Stimulated activated CD8-positive, alpha-beta memory T cell treated with anti-CD3 and anti-CD28 coated beads, Interleukin-15, amount 100 ng/mL, for 4 hours (primary cell): ENCODE measurements at places on chromosomes 4 and X.
A peak's percentile ranks its signal among the peaks of the same experiment; 100 is the strongest.

- DNase-seq: no peak
Observed at GRCh38 chr4:26959654-26960047, 99.0 kb downstream of the STIM2 start.

- DNase-seq: no peak
Observed at GRCh38 chrX:16386126-16386525, 218.8 kb downstream of the MAGEB17 start.

- peak; percentile 9 for DNase-seq
Observed at GRCh38 chr4:108512615-108513505, 107.5 kb upstream of the RPL34 start.

GRCh38 chrX:75230296-75230695 lies 43.6 kb upstream of the UPRT start:
- DNase-seq: no peak

DNA sequence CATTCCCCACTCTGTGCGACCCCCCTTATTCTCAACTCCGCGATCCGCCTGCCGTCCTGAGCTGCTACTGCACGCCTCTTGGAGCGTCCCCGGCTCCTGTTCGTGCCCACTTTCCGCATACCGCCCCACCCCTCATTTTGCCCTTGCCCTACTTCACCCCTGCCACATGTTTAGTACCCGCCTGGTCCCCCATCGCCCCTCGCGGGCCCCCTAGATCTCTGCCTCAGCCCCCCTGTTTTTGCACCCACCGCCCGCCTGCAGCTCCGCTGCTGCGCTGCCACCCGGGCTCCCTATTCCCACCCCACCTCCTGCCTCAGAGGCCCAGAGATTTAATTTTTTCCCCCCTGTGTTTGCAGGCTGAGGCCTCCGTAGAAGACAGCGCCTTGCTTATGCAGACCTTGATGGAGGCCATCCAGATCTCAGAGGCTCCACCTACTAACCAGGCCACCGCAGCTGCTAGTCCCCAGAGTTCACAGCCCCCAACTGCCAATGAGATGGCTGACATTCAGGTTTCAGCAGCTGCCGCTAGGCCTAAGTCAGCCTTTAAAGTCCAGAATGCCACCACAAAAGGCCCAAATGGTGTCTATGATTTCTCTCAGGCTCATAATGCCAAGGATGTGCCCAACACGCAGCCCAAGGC lies 1.4 kb downstream of the MAGED1 start:
- no peak for DNase-seq

DNA sequence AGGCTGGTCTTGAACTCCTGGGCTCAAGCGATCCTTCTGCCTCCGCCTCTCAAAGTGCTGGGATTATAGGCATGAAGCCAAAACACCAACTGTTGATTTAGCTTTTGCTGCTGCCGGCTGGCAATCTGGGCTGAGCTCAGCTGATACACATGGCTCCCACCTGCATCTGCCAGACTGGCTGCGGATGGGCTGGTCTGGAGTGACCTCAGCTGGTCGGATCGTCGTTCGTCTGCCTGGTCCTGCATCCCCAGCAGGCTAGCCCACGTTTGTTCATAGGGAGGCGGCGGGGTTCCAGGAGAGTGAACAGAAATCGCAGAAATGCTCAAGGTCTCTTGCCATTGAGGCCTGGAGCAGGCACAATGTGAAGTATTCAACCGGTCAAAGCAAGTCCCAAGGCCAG lies 74.4 kb upstream of the DDX3X start:
- DNase-seq: no peak

- no peak for DNase-seq
Observed at GRCh38 chr4:39486221-39486804, 27.5 kb downstream of the LIAS start.

GRCh38 chrX:139826065-139827044 lies 106.5 kb downstream of the ATP11C start:
- no peak for DNase-seq

- no peak for DNase-seq
Observed at GRCh38 chr4:189530848-189531247, 409.8 kb upstream of the FRG1 start.

- DNase-seq: no peak
Observed at GRCh38 chr4:10082459-10083272, 33.9 kb downstream of the WDR1 start.

- DNase-seq: no peak
Observed at GRCh38 chr4:20621476-20621875, 78.8 kb upstream of the PACRGL start.

DNA sequence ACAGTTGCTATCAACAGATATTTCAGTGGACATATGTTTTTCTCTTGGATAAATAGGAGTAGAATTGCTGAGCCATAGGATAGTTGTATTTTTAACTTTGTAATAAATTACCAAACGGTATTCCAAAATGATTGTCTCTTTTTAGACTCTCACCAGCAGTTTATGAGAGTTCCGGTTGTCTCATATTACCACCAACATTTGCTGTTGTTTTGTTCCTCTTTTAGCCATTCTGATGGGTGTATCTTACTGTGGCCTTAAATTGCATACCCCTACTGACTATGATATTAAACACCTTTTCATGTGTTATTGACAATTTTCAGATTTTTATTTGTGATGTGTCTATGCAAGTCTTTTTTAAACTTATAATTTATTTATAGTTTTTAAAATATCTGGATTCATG lies 39.7 kb downstream of the SNX25 start:
- no peak for DNase-seq

GRCh38 chrX:137427816-137428215 lies 138.1 kb upstream of the ZIC3 start:
- DNase-seq: no peak

- no peak for DNase-seq
Observed at GRCh38 chr4:40586034-40586433, 43.6 kb downstream of the RBM47 start.

GRCh38 chr4:3497523-3498389 lies 34.5 kb downstream of the LRPAP1 start:
- DNase-seq: no peak

GRCh38 chr4:186068581-186069348 lies at the start of gene TLR3:
Gene TLR3, plus strand, starts transcription at chr4:186069156. Its CDS starts 7,464 bp downstream, at chr4:186076620.
- no peak for DNase-seq

DNA sequence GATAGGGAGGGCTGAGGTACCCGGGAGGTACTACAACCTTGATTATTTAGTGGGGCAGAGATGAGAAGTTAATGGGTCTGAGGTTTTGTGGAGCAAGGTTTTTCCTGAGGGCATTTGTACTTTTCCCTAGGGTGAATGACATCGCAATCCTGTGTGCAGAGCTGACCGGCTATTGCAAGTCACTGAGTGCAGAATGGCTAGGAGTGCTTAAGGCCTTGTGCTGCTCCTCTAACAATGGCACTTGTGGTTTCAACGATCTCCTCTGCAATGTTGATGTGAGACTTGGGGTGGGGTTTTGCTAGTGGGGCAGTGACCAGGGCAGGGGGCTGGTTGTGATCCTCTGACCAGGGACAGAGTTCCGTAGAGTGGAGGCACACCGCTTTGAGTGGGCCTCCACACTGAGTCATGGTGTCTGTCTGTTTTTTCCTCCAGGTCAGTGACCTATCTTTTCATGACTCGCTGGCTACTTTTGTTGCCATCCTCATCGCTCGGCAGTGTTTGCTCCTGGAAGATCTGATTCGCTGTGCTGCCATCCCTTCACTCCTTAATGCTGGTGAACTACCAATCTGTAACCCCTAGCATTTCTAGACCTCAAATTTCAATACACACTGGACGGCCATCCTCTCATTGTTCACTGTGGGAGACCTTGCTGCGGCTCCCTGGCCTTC lies 9.9 kb downstream of the MED12 start:
- DNase-seq: no peak

GRCh38 chrX:96004386-96004785 lies 680.3 kb upstream of the DIAPH2 start:
- DNase-seq: no peak

GRCh38 chr4:130027973-130028372 lies 932.0 kb downstream of the C4orf33 start:
- no peak for DNase-seq

DNA sequence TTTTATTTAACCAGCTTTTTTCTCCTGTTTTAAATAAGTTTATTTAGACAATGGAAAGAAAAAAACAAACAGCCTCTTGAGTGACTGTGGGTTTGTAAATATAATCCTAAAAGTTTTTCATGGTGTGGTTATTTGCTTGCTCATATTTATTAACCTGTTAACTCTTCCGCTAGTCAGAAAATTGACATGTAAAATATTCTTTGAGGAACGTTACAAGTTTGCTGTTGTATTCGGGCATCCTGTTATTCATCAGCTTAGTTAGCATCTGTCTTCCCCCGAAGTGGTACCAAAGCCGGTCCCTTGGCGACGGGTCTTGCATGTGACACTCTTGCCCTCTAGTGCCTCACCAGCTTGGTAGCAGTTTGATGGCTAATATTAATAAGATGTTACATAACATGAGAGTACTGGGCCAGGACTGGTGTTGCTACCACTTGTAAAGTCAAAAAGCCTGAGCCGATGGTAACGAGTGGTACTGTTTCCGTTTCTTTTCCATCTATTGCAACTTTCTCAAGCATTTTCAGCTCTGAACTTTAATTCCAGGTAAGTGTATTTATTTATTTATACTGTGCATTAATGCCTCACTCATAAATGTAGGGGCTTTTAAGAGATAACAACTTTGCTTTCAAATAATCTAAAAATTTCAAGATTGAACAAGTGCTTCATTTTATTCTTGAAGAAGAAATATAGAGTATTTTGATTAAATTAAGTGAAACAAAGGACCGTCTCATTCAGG lies at the start of gene NDST3:
Gene NDST3, plus strand, starts transcription at position 434 of the 733 bp plus-strand sequence. CDS start 19,425 bp downstream, outside the sequence.
- DNase-seq: no peak

GRCh38 chr4:150242820-150243458 lies 164.7 kb downstream of the DCLK2 start:
- no peak for DNase-seq

DNA sequence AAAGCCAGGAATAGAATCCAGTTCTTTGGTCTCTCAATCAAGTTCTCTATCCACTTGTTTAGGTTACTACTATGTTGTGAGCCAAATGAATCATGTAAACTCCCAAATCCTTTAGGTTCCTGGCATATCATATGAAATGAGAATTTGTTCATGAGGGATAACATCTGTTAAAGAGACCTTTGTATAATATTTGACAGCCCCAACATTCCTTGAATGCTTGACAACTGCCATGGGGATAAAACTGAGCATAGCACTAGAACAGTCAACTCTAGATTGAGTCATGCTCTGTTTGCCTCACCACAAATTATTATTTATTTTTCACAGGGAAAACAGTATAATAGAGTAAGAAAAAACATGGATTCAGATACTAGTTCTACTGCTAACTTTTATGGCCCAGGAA lies 93.3 kb downstream of the NAA11 start:
- no peak for DNase-seq

- no peak for DNase-seq
Observed at GRCh38 chr4:67333664-67334063, 211.6 kb downstream of the CENPC start.

DNA sequence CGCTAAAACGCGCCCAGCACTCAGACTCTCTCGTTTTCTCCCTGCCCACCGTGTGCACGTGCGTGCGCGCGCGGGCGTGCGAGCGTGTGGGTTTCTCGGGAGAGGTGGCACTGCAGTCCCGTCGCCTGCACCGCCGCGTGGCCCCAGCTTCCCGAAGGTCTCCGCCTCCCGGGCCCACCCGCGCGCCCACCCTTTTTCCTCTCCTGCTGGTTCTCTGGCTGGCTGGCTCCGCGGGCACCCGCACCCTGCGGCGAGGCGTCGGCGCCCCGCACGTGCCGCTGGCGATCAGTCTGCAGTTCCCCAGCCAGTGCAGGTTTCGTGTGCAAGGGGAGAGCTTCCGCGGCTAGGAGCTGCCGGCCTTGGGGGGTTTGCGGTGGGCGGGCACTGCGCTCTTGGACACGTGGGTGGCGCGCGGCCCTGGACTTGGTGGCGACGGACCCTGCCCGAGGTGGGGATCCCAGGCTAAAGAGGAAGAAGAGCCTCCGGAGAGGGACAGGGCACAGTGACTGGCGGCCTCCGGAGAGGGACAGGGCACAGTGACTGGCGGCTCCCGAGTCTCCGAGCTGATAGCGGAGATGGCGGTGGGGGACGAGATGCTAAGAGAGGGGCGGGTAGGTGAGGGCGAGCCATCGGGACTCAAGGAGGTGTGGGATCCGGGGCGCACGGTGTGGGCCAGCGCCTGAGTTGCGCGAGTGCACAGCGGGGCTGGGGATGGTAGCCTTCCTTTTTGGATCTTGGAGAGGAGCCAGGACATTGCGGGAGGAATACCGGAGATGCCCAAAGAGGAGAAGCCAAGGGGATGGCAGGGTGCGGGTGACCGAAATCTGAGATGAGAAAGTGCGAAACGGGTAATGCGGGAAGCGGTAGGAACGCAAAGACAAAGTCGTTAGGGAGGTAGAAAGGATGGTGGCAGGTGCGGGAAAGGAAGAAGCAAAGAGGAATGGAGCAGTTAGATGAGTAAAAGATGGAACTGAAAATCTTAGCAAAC lies at the start of gene FAM184B:
Gene FAM184B, minus strand, starts transcription at position 322 of the 988 bp plus-strand sequence. CDS start 322 bp downstream, outside the sequence.
- no peak for DNase-seq

GRCh38 chr4:185640811-185641675 lies 105.7 kb upstream of the PDLIM3 start:
- no peak for DNase-seq

DNA sequence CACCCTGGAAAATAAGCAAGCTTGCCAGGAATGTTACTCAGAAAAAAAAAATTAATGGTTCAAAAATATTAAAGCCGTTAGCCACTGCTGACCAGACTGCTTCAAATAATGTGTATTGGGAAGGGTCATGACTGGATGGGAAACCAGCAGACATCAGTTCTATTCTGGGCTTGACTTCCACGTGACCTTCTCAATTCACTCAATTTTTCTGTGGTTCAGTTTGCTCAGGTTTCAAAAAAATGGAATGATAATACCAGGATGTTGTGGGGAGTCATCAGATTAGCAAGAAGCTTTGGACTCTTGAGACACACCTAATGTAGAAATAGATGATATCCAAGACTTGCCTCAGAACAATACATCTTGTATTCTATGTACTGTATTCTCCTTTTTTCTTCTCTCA lies 541.9 kb upstream of the BOD1L1 start:
- DNase-seq: no peak

DNA sequence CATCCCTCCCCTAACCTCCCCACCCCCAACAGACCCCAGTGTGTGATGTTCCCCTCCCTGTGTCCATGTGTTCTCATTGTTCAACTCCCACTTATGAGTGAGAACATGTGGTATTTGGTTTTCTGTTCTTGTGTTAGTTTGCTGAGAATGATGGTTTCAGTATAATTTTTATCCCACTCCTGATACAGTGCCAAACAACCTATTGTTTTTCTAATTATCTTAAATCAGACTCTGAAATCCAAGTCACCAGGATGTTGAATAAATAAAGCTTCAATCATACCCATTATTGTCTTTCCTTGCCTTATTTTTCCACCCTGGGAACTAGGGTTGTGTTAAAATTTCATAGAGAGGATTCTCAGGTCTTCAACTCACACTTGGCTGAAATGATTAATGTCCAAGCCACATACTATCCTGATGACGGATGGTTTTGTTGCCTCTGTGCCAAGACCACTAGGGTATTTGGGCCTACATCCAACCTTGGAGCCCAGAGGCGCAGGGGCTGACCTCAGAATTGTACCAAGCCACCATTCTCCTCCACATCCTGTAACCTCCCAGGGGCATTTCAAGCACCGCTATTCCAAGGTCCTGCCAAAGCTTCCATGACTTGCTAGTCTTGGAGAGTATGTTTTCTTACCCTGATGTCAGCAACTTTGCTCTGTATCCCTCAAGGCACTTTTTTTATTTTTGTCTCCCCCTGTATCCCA lies 332.4 kb downstream of the ARHGAP24 start:
- DNase-seq: no peak
